ENCODE measurements at places on chromosomes 6 and 20. TPM values are rescaled to one million over a fixed set of nuclear protein-coding genes. Genes with fewer than 3 reads are reported as not detected.

DNA sequence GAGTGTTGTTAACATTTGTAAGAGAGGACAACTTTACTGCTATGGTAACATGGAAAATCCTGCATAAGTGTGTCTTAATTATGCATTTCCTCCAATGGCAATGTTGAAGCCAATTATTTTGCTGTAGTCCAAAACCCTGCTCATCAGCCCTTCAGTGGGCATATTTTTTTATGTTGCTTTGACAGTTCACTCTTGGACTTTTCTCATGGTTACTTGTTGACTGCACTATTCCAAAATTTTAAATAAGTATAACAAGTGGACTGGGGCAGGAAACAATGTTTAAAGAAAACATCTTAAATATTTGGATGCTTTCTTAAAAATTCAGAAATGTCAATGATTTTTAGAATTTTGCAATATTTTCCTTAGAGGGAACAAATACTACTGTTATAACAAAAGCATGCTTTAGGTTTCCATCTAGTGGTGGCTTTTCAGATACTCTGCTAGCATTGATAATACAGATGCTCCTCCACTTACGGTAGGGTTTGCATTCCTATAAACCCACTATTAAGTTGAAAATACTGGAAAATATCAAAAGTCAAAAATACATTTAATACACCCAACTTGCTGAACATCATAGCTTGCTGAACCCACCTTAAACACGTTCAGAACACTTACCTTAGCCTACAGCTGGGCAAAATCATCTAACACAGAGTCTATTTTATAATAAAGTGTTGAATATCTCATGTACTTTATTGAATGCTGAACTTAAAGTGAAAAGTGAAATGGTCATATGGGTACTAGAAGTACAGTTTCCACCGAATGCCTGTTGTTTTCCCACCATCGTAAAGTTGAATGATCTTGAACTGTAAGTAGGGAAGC lies 86.4 kb downstream of the ADGRG6 start:
- DNase-seq, result no peak

SAMD5 gene
- total RNA-seq, result 7.3 TPM

PCSK2 gene
- 2.6 TPM for total RNA-seq

DNA sequence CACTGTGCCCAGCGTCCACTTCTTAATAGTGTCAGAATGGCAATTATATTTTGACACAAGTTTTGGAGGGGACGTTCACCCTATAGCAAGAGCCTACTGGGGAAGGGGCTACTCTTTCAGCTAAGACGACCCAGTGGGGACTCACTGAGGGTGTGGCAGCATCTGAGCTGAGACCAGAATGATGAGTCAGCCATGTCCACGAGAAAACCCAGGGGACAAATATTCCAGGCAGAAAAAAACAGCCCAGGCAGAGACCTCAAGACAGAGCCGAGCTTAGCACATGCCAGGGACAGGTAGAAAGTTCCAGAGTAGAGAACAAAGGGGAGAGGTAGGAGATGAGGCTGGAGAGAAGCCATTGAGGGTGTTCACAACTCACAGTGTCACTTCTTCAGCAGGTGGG lies 11.2 kb downstream of the CNBD2 start:
- DNase-seq, result no peak

GRCh38 chr6:152121910-152122309 lies 314.4 kb downstream of the ESR1 start:
- DNase-seq, result no peak

GRCh38 chr20:25399037-25399430 lies 8.4 kb upstream of the ABHD12 start:
- DNase-seq, result peak; percentile 46

GRCh38 chr6:77987035-77987384 lies 334.2 kb downstream of the MEI4 start:
- DNase-seq, result no peak

- DNase-seq, result peak; percentile 43
Measured at GRCh38 chr6:29653452-29654038, 3.3 kb upstream of the MOG start.

DNA sequence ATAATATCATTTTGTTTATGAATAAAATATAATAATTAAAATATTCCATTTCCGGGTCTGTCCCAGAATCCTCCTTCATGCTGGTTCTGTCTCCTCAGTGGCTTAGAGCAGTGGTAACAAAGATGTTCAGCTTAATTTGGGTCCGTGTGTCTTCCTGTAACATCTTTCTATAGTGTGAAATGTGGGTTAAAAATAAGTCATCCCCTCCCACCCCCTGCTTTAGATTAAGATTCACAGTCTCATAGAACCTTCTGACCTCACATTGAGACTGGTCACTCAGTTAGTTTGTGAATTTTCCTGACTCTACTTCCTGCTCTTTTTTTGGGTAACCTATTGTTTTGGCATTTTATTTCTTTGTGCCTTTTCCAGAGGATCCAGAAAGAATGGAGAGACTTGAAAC lies 55.2 kb downstream of the SLX4IP start:
- no peak for DNase-seq

- no peak for DNase-seq
Measured at GRCh38 chr20:1924910-1925861, 30.0 kb downstream of the SIRPA start.

ETV7 gene
- 2.5 TPM for total RNA-seq

GMDS gene
- total RNA-seq, result 105 TPM

PRICKLE4 gene
- 13.1 TPM for total RNA-seq

DNA sequence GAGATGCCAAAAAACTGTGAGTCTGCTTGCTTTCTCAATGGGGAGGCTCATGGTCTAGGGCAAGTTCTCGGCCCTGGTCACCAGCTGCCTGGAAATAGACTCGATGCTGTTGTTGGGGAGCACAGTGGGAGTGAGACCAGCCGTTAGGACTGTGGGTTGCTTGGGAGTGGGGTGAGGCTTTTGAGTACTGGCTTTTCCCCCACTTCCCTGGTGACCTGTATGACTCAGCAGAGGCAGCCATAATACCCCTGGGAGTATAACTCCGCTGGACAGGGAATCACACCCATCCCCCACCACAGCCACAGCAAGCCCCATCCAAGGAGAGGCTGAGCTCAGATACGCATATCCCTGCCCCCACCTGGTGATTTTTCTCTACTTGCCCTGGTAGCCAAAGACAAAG lies 48.9 kb upstream of the OGFRL1 start:
- DNase-seq, result no peak

- no peak for DNase-seq
Measured at GRCh38 chr6:144736763-144737162, 451.6 kb downstream of the UTRN start.

MATN4 gene
- total RNA-seq, result 0.09 TPM

GSTA3 gene
- not detected for total RNA-seq

CAPN11 gene
- 0.95 TPM for total RNA-seq

DNA sequence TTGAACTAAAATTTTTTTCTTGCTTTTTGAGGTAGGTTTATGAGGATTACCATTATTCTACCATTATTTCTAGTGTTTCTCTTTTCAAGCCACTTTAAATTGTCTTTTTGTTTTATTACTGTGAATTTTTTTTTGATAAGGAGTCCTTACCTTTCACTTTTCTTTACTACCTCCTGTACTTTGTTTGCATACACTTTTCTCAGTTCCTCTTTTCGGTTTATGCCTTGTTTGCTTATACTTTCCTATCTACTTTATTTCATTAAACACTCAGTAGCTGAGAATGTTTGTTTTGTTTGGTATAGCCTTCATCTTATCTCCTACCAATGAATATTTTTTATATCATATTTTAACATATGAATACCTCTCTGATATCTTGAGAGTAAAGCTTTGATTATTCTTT lies 147.9 kb downstream of the TFAP2B start:
- no peak for DNase-seq

- DNase-seq, result no peak
Measured at GRCh38 chr6:38146021-38146733, 326.6 kb downstream of the ZFAND3 start.

ATP9A gene
- 49.5 TPM for total RNA-seq

SLC9A8 gene
- 9.7 TPM for total RNA-seq

- no peak for DNase-seq
Measured at GRCh38 chr20:19923762-19924161, 93.4 kb upstream of the NAA20 start.

MAS1 gene
- total RNA-seq, result not detected

- no peak for DNase-seq
Measured at GRCh38 chr6:380234-381218, 11.0 kb upstream of the IRF4 start.

DNA sequence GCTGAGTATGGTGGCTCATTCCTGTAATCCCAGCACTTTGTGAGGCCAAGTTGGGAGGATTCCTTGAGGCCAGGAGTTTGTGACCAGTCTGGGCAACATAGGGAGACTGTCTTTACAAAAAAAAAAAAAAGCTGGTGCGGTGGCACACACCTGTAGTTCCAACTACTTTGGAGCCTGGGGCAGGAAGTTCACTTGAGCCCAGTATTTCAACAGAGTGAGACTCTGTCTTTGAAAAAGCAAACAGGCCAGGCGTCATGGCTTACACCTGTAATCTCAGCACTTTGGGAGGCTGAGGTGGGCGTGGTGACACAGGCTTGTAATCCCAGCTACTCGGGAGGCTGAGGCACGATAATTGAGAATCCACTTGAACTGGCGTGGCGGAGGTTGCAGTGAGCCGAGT lies 28.7 kb downstream of the MYBL2 start:
- DNase-seq, result no peak

WASF1 gene
- total RNA-seq, result 12.9 TPM

ENPP5 gene
- 21.5 TPM for total RNA-seq

DNA sequence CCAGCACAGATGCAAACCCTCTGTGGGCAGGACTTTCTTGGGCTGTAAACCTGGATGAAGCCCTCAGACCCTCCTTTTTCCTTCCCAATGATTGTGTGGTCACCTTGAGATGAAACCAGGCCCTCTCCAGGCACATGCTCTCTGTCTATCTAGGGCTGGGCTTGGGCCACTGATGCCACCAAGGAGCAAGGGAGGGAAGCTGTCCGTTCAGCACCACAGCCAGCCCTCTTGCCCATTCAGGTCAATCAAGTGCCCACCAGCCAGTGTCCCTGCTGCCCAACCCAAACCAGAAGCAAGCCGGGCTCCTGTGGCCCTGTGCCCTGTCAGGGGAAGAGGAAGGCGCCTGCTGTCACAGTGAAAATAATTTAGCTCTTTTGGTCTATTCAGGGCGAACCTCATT lies 8.0 kb downstream of the STMN3 start:
- no peak for DNase-seq

DNA sequence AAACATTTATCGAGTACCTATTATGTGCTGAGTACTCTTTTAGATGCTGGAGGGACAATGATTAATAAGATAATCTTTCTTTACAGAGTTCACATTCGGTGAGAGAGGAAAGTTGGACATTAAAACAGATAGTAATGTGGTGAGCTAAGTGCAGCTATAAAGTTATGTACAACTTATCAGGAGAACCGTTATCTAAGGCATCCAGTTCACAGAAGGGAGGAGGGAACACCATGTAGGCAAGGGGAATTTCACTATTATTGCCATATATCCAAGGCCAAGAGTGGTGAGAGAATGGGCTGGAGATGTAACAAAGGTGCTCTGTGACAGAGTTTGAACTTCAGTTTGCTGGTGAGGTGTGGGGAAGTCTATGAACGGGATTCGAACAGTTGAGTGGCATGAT lies 105.8 kb downstream of the CARMIL1 start:
- no peak for DNase-seq

TCF21 gene
- total RNA-seq, result 10.9 TPM

DYNLT2 gene
- total RNA-seq, result 1.5 TPM

- no peak for DNase-seq
Measured at GRCh38 chr6:166308769-166309589, 787 bp upstream of the PRR18 start.

AIF1 gene
- 26.8 TPM for total RNA-seq

DNA sequence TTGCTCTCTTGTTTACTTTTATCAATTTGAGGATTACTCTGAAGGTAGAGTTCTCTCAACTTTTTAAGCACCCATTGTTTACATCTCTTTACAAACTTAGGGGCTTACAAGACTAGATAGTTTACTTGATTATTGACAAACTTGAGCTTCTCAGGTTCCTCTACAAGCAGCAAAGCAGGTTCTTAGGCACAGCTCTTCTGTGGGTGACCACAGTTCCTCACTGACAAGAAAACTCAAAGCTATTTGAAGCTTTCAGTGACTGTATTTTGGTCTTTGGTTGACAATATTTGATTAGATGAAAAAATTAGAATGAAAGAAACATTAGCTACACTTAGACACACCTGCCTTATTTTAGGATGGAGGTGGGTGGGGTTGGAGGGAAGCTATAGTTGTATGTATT lies 327.3 kb upstream of the RUNX2 start:
- DNase-seq, result no peak

PPP1R3D gene
- 16.9 TPM for total RNA-seq

DNA sequence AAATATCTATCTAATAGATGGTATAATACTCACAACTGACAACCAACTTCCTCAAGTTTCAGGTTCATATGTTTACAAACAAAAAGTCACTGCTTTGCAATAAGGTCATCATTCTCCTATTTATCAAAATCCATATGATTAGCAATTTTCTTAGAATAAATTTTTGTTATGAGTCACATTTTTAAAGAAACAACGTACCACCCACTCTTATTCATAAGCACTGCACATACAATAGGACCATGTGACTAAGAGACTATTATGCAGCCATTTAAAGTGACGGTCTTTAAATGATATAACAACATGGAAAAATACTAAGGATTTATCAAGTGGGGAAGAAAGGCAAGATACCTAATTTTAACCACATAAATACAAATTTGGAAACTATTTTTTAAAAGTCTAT lies 40.0 kb downstream of the REPS1 start:
- DNase-seq, result no peak

DNA sequence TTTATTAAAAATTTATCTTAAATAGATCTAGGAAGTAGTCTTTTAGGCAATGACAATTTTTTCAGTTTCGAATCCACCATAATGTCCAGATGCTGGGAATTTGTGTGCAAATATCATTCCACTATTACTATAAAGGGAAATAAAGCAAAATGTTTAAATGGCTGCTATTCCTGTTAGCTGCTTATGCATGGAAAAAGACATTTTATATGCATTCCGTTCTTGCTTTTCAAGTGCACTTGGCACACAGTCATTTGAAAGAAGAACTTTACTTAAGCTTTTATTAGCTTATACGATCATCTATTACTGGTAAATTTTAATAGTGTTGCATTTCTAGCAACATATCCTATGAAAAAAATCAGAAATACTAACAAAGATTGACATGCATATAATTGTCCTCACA lies 42.0 kb downstream of the PRL start:
- no peak for DNase-seq

Measured in mucosa of gallbladder (tissue), 1 donor.